Stimulated activated CD4-positive, alpha-beta T cell treated with anti-CD3 and anti-CD28 coated beads, Interleukin-15, amount 100 ng/mL, for 24 hours (primary cell): ENCODE measurements at places on chromosomes 1 and 21.

- DNase-seq, result no peak
Measured at GRCh38 chr1:203556047-203556851, 62.3 kb downstream of the OPTC start.

DNA sequence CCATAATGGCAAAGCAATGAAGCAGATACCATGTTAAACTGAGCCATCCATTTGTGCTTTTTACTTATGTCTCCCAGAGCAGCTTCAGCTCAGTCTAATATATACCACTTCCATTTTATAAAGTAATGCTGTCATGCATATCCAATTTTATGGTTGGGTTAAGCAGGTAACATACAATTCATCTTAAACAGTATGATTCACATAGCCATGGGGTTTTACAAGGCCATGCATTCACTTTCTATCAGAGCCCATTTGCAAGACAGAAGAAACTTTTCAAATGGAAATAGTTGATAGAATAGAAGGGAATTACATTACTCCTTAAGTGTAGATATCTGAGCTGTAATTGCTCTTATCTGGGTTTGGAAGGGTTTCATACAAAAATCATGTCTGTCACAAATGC lies 580.5 kb upstream of the CXADR start:
- no peak for DNase-seq

- no peak for DNase-seq
Measured at GRCh38 chr1:64515427-64515826, 45.5 kb downstream of the CACHD1 start.

GRCh38 chr1:101243751-101244150 lies 6.9 kb downstream of the S1PR1 start:
- DNase-seq, result no peak

GRCh38 chr1:213120386-213120785 lies 69.3 kb downstream of the RPS6KC1 start:
- no peak for DNase-seq

DNA sequence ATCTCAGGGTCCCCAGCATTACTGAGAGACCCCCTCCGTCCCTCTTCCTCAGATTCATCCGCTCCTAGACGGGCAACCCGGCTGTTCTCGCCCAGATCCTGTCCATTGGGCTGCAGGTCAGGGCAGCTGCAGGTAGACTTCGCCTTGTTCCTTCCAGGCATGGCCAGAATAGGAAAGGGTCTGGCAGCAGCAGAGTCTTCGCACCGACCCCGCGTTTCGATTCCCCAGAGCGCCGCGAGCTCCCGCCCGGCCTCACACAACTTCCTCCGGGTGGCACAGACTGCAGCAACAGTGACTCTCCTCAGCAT lies 265 bp downstream of the NRDC start:
- no peak for DNase-seq

GRCh38 chr1:224884361-224884801 lies 45.1 kb upstream of the DNAH14 start:
- no peak for DNase-seq

DNA sequence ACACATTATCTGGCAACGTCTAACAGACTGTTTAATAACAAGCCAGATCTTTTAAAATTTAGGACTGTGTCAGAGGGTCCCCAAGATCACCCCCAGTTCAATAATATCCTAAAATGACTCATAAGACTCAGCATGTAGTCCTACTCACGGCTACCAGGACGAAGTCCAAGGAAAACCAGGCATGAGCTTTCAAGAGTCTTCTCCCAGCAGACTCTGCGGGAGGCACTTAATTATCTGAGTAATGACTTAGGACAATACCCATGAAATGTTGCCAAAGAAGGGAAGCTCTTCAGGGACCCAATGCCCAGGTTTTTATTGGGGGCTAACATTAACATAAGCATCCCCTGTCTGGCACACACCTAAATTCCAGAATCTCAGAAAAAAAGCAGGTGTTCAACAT lies 7.0 kb downstream of the HFM1 start:
- DNase-seq, result no peak

GRCh38 chr1:186747661-186748060 lies 67.4 kb upstream of the PTGS2 start:
- no peak for DNase-seq
